ENCODE measurements at places on chromosomes 12 and 14.

DNA sequence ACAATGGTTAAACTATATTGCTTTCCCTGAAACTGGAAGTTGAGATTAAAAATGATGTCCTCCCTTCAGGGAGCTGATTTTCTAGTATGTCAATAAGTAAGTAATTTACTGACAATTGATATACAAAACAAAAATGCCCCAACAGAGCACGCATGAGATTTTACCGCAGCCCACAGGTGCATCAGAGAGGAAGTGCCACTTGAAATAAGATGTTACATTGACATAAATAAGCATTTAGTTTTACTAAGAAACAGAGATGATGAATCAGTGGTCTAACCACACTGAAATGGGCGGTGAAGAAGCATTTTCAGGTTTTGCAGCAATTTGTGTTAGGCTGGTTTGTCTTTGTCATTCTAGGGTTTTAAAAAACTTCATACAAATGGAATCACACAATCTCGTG is 8.8 kb upstream of the CLECL1 start:
- no peak for DNase-seq

DNA sequence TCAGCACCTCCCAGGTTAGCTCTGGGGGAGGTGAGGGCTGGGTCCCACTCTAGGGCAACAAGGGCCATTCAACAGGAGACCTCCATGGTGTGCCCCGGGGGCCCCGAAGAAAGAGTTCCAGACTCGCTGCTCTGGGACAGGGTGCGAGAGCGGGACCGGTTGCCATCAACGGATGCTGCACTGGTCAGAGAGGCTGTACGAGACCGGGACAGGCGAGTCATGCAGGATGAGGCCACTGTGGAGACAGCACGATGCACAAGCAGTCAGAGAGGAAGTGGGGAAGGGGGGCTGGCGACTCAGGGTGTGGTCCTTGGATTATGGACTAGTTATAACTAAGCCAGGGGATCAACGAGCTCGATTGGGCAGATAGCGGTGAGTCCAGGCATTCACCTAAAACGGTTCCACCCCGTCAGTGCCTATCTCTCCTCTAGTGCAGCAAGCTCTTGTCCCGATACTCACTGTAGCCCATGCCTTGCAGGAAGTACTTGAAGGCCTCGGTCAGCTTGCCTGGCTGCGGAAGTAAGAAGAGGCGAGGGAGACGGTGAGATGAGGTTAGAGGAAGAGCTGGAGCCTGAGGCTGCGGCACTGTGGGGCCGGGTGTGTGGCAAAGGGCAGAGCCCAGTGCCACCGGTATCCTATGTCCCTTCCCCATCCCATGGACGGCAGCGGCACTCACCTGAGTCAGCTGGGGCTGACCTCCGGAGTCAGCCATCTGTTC is 7.2 kb downstream of the NDRG2 start:
- DNase-seq, result no peak

DNA sequence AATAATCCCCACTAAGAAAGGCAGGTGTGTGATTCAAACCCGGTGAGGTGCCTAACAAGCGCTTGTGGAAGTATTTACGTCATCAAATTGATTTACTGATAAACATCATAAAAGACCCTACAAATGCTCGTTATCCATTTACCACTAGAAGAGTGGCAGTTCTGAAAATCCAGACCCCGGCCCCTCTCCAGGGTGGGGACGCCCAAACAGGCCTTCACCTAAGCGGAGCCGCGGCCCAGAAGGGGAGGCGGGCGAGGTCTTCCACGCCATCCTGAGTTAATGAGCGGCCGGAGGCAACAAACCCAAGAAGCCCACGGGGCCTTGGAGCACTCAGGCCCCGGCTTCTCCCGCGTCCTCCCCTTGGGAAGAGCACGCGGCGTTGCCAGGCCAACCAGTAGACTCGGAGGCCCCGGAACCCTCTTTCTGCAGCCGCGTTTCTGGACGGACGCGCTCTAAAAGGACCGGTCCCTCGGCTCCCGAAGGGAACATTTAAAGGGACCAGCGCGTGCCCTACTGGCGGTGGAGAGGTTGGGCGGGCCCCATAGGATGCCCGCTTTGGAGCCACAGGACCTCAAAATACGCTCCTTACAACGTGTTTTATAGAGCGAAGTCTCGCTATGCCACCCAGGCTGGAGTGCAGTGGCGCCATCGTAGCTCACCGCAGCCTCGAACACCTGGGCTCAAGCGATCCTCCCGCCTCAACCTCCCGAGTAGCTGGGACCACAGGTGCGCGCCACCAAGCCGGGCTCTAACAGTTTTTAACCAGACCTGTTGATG is 3.5 kb downstream of the PTPN21 start:
- no peak for DNase-seq

DNA sequence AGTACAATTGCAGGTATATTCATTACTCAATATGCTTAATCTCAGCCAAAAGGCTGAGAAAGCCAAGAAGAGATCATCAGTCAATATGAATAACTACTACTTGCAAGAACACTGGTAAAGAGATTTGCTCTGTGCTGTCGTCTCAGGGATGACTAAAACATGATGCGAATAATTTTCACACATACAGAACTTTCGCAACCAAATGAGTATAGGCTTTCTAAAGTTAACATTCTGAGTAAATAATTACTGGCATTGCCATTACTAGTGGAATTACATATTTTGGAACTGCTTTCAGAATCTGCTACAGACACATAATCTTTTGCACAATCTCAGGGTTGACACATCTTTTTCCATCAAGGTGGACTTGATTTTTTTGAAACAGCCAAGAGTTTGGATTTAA is 24.7 kb downstream of the NCKAP1L start:
- DNase-seq, result no peak

GRCh38 chr14:63296060-63296563 is 22.6 kb downstream of the GPHB5 start:
- DNase-seq, result no peak
